Hindlimb muscle (tissue), 1 donor: ENCODE measurements at places on chromosomes 3 and 15.
A peak's percentile ranks its signal among the peaks of the same experiment; 100 is the strongest.

- DNase-seq = no peak
These were observed 89.8 kb downstream of the THBS1 start for GRCh38 chr15:39670687-39671086.

GRCh38 chr3:124950026-124950425, 15.5 kb upstream of the MUC13 start:
- DNase-seq = no peak

- DNase-seq = no peak
These were observed 1013.1 kb downstream of the NTRK3 start for GRCh38 chr15:87243474-87243873.

DNA sequence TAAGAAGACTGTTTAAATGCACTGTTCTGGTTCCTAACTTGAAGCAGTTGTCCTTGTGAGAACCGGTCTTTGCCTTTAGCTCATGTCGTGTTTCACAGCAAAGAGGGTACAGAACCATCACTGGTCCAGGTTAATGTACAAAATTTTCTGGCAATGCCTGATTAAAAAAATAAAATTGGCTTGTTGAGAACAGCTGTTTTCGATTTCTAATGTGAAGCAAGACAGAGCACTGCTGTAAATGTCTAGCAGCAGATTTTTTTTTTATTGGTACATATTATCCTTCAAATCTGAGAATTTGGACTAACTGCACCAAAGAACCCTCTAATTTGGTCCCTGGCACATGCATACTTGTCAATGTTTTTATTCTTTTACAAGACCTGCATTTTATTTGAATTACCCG, 103.3 kb downstream of the STT3B start:
- peak; percentile 8 for DNase-seq

DNA sequence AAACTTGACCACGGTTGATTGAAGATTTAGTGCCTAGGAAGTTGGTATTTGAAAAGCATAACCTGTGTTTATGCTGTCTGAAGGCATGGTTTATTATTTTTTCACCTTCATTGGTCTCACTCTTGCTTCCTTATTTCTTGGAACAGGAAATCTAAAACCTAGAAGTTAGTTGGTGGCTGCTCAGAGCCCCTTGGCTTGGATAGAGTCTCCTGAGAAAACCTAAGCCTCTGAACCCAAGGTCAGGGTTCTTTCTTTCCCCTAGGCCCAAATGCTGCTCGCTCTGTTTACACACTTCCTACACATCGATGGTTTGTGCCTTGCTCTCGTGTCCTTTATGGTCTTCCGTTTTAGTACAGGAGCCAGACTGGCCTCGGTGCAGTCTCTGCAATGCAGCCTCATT, 82.2 kb downstream of the TRAK1 start:
- DNase-seq = no peak

DNA sequence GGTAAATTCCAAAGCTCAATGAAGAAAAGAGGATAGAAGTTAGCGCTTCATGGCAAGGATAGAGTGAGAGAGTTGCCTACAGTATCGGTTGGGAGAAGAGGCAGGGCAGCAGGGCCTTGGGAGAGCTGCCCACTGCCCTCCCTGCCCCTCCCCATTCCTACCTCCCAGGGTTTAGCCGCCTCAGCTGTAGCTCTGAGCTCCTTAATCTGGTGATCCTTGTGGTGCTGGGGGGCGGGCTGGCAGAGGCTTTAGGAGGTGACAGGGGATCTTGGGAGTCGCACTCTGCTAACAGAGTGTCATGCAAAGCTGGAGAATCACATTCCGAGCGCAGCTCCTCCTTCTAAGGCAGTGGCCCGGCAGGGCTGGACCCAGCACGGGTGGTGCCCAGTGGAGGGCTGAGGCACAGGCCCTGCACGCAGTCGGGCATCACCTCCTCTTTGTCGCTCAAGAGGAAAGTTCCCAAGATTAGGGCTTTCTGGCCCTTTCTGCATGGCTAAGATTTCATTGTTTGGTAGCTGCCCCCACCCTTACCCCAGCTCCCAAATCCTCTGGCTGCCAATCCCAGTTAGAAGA, 57.1 kb upstream of the POLG start:
- no peak for DNase-seq

GRCh38 chr3:31704156-31704555, 171.4 kb downstream of the STT3B start:
- DNase-seq = no peak

DNA sequence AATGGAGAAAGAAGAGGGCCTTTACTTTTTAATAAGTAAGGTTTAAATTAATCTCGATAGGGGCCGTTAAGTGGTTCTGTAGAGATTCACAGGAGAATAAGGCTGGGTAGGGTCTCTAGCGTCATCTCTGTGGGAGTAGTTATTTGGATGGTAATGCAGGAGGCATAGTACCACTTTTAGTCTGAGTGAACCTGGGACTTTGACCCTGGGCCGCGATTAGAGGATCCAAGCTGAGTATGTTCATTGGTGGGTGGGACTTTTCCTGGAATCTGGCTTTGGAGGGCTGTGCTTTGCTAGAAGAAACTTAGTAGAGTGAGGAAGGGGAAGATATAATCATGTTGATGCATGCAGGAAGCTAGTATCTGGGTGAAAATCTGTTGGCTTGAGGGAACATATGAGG, 4.0 kb downstream of the LPP start:
- DNase-seq = no peak

DNA sequence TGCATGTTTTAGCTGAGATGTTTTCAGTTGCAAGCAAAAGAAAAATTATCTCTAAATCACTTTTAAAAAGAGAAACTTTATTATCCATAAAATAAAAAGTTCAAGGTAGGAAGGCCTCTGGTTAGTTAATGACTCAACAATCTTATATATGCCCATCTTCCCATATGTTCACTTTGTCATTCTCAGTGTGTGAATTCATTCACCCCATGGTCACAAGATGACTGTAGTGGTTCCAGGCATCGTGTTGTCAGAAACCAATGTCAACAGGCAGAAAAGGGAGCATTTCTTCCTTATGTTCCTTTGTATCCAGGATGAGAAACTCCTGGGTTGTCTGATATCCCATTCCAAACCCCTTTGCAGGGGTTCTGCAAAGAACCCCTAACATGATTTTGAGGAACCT, 119.9 kb upstream of the RAP2B start:
- no peak for DNase-seq

- DNase-seq = no peak
These were observed 102.6 kb upstream of the LIPC start for GRCh38 chr15:58329211-58329610.

DNA sequence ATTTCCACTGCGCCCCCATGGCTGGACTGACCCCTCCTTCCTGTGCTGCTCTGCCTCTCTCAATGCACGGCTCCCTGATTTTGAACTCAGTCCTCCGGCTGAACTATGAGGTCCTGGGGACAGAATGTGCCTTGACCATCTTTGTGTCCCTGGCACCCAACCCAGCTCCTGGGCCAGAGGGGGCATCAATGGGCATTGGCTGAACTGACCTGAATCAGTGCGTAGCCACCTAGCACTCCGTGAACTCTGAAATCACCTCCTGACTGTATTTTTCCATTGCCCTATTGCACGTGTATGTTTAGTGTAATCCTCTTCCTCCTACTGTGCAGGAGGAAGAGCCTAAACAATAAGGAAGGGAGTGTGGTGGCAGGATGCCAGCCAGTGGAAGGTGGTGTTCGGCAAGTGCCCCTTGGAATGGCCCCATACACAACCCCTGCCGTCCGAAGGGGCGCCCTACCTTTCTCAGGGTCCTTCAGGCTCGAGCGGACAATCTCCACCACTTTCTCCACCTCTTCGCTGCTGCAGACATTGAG, 33.5 kb downstream of the BDH1 start:
- no peak for DNase-seq

GRCh38 chr3:54746722-54747121, 181.1 kb downstream of the LRTM1 start:
- no peak for DNase-seq

- no peak for DNase-seq
These were observed 20.9 kb upstream of the TEX9 start for GRCh38 chr15:56344336-56344735.

GRCh38 chr3:181756645-181757297, 45.0 kb downstream of the SOX2 start:
- no peak for DNase-seq

- no peak for DNase-seq
These were observed 109.9 kb downstream of the ZPLD1 start for GRCh38 chr3:102544741-102545140.

DNA sequence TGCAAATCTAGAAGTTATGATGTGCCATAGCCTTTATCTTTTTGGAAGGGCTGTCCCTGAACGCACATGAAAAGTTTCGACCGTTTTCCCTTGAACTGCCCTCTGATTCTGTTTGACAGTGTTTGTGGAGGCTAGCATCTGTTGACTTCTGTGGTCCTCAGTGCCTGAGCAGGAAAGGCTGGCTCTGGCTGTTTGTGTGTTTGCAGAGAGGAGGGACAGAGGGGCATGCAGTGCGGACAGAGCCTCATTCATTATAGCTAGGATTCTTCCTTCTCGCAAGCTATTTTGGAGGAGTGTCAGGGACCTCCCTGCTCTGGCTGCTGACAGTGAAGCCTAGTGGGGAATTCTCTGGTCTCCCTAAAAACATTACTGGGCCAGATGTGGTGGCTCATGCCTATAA, 64.5 kb downstream of the CDAN1 start:
- no peak for DNase-seq

DNA sequence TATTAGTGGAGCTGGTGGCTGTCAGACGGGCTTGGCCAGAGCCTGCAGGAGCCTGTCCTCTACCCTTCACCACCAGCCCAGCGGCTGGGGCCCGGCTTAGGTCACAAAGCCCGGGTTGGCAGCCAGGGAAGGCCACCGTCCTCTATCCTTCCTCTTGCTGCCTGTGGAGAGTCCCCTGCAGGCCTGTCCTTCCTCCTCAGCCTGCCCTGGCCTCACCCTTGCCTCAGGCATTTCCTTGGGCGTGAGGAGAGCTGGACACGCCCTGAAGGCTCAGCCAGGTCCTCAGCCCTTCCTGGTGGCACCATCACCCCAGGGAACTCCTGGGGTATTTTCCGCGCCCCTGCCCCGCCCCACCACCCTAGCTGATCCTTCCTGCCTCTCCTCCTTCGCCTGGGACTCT, 7.7 kb downstream of the CHAC1 start:
- no peak for DNase-seq

- DNase-seq = peak; percentile 43
These were observed 17.5 kb downstream of the CIDEC start for GRCh38 chr3:9862391-9863057.

DNA sequence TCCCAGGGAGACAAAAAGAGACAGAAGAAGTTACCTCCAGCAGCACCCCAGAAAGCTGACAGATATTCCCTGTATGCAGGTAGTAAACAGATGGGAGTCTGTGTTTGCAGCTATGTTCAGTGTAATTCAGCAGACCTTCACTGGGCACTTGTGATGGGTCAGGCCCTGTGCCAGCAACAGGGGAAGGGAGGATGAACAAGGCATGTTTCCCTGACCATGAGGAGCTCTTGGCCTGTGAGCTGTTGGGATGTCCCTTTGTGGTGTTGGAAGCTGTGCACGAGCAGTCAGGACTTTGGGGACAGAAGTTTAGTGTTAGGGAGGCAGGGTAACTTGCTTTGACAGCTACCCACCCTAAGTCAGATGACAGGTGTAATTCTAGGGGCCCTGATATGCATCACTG, 106.0 kb upstream of the TRIM42 start:
- no peak for DNase-seq

DNA sequence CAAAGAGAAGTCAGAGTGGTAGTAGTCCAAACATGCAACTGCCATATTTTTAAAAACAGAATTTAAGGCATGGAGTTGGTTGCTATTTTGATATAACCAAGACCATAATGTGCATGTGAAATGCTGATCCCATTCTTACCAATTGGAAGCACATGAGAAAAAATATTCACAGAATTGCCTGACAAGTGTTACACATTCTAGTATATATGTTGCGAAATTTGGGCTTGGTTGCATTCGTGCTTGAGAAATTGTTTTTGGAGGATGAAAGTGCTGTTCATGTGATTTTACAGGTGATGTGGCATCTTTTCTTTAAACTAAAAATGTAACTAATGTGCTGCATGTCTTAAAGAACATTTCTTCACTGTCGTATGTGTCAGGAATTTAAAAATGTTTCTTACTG, 199.7 kb downstream of the CHL1 start:
- DNase-seq = no peak

DNA sequence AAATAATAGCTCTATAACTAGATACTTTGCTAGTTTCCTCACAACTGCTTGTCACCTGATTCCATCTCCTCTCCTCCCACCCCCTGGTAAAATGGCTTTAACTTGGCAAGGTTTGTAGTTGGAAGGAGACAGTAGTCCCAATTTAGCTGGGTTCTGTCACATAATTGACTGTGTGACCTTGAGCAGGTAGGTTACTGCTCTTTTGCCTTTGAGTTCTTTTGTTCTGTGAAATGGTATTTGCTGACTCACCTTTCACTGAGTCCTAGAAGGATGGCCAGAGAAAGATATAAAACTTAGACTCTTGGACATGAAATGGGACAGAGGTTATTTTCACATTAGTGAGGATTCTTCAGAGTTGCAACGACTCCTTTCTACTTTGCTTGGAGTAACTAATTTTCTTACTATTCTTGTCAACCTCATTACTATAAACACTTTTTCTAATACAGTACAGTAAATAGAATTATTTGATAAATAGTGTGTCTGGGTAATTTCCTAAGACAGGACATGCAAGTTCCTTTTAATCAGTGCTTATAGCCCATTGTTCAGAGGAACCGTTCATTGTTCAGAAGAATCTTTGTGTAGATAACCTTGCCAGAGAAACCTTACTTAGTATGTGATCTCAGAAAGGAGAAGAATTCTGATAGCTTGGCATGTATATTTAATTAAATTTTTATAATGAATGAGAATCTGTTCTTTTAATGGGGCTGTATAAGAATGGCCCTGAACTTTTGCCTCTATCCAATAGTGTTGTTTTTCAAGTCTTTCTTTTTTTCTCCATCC, 14.3 kb downstream of the AKAP13 start:
- DNase-seq = no peak

- no peak for DNase-seq
These were observed 17.6 kb downstream of the EFCC1 start for GRCh38 chr3:129018751-129019150.

GRCh38 chr15:47548986-47549385, 168.3 kb upstream of the SEMA6D start:
- DNase-seq = no peak

DNA sequence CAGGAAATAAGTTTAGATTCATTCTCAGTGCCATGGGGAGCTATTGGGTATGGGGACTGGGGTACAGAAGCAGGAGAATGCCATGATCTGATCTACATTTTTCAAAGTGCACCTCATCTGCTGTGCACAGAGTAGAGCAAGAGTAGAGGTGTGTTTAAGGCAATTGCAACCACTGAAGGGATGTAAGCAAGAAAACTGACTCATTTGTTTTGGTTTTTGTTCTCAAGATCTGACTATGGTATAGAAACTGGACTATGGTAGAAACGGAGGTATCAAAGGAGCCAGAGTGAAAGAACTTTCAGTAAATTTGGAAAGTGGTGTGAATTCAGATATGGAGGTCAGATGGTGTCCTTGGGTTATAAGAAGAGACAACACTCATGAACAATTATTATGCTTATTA, 86.2 kb upstream of the CMSS1 start:
- DNase-seq = no peak

DNA sequence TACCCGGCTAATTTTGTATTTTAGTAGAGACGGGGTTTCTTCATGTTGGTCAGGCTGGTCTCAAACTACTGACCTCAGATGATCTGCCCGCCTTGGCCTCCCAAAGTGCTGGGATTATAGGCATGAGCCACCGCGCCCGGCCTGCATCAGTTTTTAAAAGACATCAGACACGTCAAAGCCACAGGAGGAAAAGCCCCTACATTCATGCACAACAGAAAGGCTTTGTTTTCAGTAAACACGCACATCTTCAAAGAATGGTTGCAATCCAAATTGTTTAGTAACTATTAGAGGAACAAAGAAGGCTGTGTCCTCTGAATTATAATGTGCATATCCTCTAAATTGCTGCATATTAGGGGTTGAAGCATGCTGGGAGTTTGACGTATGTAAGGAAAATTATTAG, 53.3 kb downstream of the BTD start:
- no peak for DNase-seq
